Natural killer cell (primary cell): ENCODE measurements at places on chromosomes 7 and 10.

DNA sequence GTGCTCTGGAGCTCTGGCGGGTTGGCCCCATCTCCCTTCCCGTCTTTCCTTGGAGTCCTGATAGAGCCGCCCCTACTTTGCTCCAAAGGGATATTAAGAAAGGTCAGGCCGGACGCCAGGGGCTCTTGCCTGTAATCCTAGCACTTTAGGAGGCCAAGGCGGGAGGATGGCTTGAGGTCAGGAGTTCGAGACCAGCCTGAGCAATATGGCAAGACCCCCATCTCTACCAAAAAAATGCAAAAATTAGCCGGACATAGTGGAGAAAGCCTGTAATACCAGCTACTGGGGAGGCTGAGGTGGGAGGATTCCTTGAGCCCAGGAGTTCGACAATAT, 313 bp upstream of the MLXIPL start:
- no peak for DNase-seq

- no peak for DNase-seq
These were observed 688.1 kb downstream of the LRMDA start for GRCh38 chr10:76119515-76119914.

DNA sequence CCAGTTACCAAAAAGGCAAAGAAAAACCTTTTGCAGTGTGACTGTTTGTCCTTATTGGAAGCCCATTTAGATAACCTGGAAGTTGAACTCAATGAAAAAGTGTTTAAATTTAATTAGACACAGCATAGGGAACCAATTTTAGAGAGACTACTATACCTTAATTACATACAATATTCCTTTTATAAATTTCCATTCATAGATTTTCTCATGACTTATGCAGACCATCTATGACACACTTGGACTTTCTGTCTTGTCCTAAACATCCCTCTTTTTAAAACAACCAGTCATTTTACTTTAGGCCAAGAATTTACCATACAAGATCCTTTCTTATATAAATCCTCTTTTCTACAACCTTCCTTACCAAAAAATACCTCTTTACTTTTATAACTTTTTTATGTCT, 61.6 kb downstream of the MTURN start:
- no peak for DNase-seq

GRCh38 chr7:151408839-151409666, 785 bp downstream of the WDR86 start:
- peak; percentile 58 for DNase-seq

DNA sequence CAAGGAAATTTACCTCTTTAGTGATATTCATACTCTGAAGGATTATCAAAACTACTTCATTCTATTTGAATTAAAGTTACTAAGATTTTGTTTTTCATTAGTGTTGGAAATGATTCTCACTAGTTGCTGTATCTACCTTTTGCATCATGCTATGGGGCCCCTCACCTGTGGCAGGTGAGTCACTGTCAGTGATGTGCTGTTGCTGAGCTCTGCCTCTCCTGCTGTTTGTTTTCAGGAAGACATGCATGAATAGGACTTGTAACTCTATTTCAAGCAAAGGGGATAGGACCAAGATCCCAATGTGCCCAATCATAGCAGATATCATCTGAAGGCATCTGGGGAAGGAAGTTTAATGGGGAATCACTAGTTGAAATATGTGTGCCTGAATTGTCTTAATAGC, 57.4 kb upstream of the AGR3 start:
- DNase-seq: no peak

GRCh38 chr10:4120096-4120853, 335.3 kb upstream of the KLF6 start:
- DNase-seq: peak; percentile 50

DNA sequence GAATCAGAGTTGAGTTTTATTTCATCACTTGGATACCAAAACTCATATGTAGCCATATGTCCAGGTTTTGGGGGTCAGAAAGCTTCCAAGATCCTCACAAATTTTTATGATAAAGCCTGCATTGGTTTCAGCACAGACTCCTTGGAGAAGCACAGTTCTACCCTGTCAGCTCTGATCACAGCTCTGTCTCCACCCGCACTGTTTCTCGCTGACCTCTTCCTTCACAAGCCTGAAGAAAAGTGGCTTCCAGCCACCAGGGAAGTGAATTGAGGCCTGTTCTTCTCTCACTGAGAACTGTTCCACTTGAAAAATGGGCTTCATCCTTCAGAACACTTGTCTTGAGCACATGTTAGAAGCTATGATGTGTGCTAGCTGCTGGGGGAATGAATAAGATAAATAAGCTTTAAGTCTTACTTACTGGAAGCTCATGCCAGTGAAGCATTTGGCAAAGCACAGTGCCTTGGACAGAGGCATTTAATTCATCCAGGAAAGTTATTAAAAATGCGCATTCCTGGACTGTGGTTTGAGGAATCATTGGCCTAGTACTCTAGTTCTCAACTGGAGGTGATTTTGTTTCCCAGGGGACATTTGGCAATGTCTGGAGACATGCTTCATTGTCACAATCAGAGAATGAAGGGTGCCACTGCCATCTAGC, 133.6 kb downstream of the BMPER start:
- DNase-seq: no peak

- no peak for DNase-seq
These were observed 30.8 kb downstream of the SGMS1 start for GRCh38 chr10:50592961-50593418.

- DNase-seq: no peak
These were observed 85.1 kb downstream of the PRPF18 start for GRCh38 chr10:13671904-13672303.

GRCh38 chr10:32981760-32982159, 23.7 kb upstream of the ITGB1 start:
- peak; percentile 67 for DNase-seq

- no peak for DNase-seq
These were observed 85.5 kb upstream of the LRRN3 start for GRCh38 chr7:111005445-111005844.

- no peak for DNase-seq
These were observed 4.6 kb downstream of the ATP6V1F start for GRCh38 chr7:128867241-128867640.

- no peak for DNase-seq
These were observed 208.2 kb downstream of the MAD1L1 start for GRCh38 chr7:2024567-2024918.

DNA sequence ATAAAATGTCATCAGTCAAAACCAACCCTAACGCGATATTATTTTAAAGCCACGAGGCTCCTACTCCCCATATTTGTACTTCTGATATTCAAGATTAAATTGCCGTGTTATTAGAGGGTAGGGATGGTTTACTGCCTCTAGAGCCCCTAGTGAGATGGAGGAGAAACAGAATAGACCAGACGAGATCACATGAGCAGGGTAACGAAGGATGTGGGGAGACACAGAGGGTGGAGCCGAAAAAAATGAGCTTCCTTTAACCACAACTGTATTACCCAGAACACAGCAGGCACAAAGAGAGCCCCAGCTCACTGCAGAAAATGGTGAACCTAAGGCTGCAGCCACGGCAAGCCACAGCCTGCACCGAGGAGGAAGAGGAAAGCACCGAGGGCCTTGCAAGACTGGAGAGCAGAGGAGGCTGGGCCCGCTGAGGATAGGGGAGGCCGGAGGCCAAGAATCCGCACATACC, 14.3 kb downstream of the ZC3HAV1 start:
- DNase-seq: peak; percentile 70

GRCh38 chr7:149023662-149024061, 4.6 kb downstream of the PDIA4 start:
- no peak for DNase-seq

GRCh38 chr7:42494736-42495135, 257.7 kb upstream of the GLI3 start:
- DNase-seq: no peak

GRCh38 chr7:131011976-131012375, 278.0 kb upstream of the KLF14 start:
- peak; percentile 77 for DNase-seq

GRCh38 chr10:11886851-11887250, 63.7 kb downstream of the PROSER2 start:
- no peak for DNase-seq

DNA sequence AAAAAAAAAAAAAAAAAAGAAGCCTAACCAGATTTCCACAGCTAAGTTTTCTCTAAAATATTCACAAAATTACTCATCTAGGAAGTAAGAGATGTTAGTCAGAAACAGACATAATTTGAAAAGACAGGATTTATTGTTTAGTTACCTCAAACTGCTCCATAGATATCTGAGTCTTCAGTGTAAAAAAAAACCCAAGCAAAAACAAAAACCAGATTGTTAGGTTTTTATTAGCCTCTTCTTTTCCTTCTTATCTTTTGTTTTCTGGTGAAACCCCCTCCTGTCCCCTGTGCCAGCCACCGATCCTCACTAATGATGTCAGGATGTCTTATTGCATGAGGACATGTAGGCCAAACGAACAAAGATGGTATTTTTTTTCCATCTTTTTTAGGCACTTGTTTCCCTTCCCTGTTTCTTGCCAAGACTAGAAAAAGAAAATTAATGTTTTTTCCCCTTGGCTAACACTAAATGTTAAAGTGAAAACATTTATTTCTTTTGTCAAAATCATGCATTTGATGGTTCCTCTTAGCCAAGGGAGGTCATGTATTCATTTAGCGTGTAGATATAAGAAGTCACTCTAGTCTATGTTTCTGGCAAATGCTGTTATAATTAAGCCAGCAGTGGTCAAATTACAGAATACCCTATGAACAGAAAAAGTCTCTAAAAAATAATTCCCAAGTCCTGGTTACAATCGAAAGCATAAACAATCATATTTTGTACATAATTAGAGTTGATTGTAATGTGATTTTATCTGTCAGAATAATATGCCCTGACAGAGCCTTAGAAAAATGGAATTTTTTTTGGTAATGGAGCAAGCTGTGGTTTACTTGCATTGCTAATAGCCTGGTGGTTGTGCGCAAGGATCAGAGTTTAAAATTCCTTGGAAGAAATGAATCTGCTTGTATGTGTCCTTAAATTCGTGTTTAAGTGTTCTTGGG, 702.4 kb upstream of the FZD8 start:
- no peak for DNase-seq

DNA sequence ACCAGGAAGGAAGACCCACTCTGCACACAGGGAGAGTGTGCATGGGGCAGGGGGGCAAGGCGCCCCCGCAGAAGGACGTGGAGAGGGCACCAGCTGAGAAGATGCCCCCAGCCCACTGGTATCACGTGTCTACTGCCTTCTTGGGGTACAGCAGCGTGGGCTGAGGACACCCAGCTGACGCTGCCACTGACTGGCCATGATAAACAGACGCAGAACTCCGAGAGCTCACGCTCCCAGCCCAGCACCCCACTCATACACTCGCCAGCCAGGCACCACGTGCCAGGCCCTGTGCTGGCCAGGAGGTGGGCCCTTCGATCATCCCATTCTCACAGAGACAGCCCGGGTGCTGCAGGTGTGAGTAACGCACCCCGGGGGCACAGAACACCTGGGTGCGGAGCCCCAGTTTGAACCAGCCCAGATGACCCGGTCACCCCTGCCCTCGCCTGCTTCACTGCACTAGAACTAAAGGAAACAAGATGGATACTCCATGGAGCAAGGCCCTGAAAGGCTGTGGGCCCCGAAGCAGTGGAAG, 199.8 kb downstream of the MAD1L1 start:
- DNase-seq: no peak

DNA sequence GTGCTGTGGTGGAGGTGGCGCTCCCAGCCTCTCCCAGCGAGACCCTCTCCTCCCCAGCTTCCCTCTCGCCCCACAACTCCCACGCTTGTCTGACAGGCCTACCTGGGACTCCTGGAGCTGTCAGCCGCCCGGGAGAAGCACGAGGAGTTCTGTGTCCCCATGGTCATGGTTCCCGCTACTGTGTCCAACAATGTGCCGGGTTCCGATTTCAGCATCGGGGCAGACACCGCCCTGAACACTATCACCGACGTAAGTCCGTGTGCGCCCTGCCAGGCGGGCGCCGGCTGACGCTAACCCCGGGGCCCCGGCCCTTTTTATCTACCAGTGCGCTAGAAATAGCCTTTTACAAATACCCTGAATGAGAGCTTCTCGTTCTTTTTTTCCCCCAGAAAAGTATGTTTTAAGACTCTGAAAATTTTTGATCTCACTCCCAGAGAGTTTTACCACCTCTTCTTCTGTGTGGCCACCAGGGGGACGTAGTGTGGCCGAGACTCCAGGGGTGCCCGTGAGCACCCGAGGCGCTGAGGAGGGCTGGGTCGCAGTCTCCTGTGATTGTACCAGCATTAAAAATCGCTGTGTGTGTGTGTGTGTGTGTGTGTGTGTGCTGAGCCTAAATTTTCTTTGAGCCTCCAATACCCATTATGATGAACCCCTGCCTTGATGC, 52.6 kb downstream of the PFKP start:
- DNase-seq: no peak

- no peak for DNase-seq
These were observed 190.6 kb upstream of the CCDC6 start for GRCh38 chr10:60096761-60097513.

- no peak for DNase-seq
These were observed 447.8 kb upstream of the IGFBP3 start for GRCh38 chr7:46368871-46369270.

DNA sequence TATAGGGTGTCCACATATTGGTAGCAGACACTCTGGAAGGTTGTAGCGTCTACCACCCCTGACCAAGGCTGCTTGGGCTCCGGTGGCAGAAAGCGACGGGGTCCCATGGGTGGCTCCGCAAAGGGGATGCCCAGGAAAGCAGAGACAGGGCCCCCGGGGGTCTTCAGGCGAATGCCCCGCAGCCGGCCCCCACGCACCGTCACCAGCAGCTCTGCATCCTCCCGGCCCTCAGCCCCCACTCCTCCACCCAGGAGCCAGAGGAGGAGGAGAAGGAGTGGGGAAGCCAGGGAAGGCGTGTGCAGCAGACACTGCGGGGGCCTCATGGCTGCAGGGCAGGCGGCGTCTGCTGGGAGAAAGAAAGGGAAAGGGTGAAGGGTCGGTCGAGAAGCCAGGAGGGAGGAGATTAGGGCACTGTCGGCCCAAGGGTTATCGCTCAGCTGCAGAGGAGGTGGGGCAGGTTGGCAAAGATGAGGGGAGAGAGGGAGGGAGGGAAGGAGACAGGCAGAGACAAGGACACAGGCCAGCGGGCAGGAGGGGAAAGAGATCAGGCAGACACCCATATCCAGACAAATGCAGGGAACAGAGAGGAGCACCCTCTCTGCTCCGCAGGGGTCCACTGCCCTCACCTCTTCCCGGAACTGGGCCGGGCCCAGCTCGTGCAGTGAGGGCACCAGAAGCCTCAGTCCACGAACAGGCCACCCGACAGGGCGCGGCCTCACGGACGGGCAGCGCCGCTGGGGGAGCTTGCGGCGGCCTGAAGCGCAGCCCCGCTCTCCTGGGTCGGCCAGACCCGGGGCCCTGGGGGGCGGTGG, 1.6 kb downstream of the ACHE start:
- no peak for DNase-seq

- DNase-seq: no peak
These were observed 428.3 kb upstream of the NPVF start for GRCh38 chr7:25656581-25657026.

GRCh38 chr10:132606031-132606491, 68.5 kb downstream of the INPP5A start:
- DNase-seq: no peak
